ENCODE measurements at places on chromosomes 3 and 15.

DNA sequence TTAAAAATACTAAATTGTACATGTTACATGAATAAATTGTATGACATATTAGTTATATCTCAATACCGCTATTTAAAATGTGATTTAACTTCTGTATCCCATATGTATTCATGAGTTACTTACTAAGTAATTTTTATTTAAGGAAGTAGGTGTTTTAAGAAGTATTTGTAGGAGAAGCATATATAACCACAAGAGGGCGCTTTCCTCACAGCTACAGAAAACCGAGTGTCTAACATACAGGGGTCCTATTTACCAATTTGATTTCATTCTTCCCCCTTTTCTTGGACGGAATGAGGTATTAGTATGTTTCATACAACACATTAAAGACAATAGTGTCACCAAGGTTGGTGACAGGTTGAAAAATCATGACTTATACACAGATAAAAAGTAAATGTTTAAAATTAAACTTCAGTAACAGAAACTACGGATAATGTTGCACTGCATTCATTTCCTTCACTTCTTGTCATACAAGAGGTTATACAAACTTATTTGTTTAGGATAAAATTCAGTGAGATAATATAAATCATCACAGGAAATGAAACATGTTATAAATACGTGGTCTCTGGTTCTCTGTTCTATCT is 253.6 kb downstream of the MAGI1 start:
- no peak for DNase-seq
- no peaks in the 10 kb centered on the region for H3K27me3 ChIP-seq
- no peak overlapping the region for H3K4me3 ChIP-seq
- H3K36me3 ChIP-seq = no peaks in the 10 kb centered on the region
- H3K4me1 ChIP-seq = no peaks in the 10 kb centered on the region

DNA sequence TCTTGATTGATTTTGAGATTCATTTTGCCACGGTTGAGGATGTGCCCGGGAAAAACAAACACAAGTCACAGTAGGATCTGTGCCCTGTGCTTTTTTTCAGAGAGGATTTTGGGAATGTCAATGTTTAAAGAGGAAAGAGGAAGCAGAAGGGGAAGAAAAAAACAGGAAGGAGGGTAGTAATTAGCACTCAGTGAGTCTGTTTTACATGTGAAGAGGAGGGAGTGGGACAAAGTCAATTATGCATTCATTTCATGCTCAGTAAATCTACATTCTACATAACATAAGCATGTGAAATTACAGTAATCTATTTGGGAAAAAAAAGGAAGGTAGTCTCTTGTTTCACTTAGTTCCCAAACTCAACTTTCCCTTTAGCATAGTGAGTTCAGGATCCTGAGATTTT is 18.3 kb upstream of the CD200 start:
- no peak overlapping the region for H3K4me3 ChIP-seq
- H3K36me3 ChIP-seq = peaks cover 13% of the 10 kb centered on the region
- no peak overlapping the region for H3K27ac ChIP-seq

DNA sequence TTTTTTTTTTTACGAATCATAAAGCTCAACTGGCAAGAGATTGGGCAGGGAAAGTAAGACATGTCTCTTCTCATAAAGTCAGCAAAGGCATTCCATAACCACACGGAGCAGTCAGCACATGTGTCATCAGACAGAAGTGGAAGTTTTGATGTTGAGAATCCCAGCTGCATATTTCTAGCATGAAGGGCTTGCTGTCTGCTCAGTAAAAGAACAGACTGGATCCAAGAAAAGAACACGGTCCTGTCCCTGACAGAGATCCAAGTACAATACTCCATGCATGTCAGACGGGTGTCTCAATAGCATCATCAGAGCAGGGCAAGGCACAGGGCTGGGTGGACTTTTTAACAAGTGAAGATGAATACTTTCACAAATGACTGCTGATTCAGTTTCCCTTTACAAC is 38.2 kb downstream of the ABI3BP start:
- no peak overlapping the region for H3K4me3 ChIP-seq
- no peaks in the 10 kb centered on the region for H3K27me3 ChIP-seq
- H3K4me1 ChIP-seq = no peaks in the 10 kb centered on the region
- DNase-seq = no peak
- H3K27ac ChIP-seq = no peak overlapping the region

- H3K27ac ChIP-seq = no peak overlapping the region
- no peaks in the 10 kb centered on the region for H3K4me1 ChIP-seq
- H3K4me3 ChIP-seq = no peak overlapping the region
- no peak for DNase-seq
- no peaks in the 10 kb centered on the region for H3K36me3 ChIP-seq
Observed at GRCh38 chr3:63353383-63353782, 75.3 kb downstream of the SYNPR start.

- no peak for DNase-seq
- H3K4me1 ChIP-seq = peaks cover 28% of the 10 kb centered on the region
- H3K27ac ChIP-seq = peak overlapping the region; percentile 82
- no peaks in the 10 kb centered on the region for H3K36me3 ChIP-seq
Observed at GRCh38 chr3:72100080-72100511, 315.1 kb upstream of the PROK2 start.

DNA sequence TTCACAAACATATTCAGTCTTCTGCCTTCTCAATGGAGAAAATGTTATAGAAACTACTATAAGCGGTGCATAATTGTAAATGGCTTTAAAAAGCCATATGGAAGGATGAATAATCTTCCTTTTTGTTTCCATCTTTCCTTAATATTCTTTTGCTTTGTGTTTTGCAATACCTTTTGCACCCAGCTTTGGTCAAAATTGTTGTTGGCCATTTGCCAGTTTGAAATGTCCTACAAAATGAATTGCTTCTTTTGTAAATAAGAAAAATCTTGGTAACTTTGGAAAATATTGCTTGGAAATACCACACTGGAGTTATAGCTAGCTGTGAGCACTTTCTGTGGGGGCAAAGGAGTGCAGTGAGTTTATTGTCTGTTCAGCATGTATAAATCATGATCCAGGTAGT is 93.5 kb upstream of the NR2F2 start:
- no peak overlapping the region for H3K4me3 ChIP-seq
- no peak for DNase-seq
- H3K27me3 ChIP-seq = no peaks in the 10 kb centered on the region
- H3K4me1 ChIP-seq = no peaks in the 10 kb centered on the region
- H3K36me3 ChIP-seq = no peaks in the 10 kb centered on the region

- H3K36me3 ChIP-seq = peaks cover 51% of the 10 kb centered on the region
- H3K4me3 ChIP-seq = peak overlapping the region; percentile 42
Observed at GRCh38 chr3:152457500-152458375, 189.0 kb downstream of the MBNL1 start.

GRCh38 chr3:185200639-185201038 is 47.8 kb upstream of the C3orf70 start:
- H3K4me3 ChIP-seq = no peak overlapping the region
- H3K36me3 ChIP-seq = no peaks in the 10 kb centered on the region
- no peaks in the 10 kb centered on the region for H3K27me3 ChIP-seq
- no peak for DNase-seq

DNA sequence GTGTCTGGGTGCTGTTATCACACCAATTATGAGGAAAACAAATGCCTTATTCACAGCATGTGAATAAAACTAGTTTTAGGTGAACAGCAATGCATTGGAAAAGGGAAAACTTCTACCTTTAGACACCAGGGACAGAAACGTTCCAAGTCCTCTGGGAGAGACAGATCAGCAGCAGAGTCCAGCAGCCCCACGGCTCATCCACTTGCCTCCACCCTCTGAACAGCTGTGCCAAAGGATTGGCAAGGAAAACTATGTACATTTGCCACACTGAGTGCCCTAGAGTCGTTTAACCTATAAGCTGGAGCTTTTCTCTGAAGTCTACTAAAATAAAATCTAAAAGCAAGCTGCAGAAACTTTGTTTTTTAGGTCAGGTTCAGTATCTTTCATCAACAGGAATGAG is 107.7 kb upstream of the EIF1B start:
- no peaks in the 10 kb centered on the region for H3K36me3 ChIP-seq
- no peak overlapping the region for H3K4me3 ChIP-seq
- H3K4me1 ChIP-seq = no peaks in the 10 kb centered on the region
- no peak overlapping the region for H3K27ac ChIP-seq
- no peak for DNase-seq

- no peak overlapping the region for H3K27ac ChIP-seq
- peaks cover 2% of the 10 kb centered on the region for H3K36me3 ChIP-seq
- no peak overlapping the region for H3K4me3 ChIP-seq
- DNase-seq = no peak
Observed at GRCh38 chr3:16439163-16439847, 74.2 kb downstream of the RFTN1 start.

- H3K27me3 ChIP-seq = no peaks in the 10 kb centered on the region
- DNase-seq = no peak
- no peak overlapping the region for H3K27ac ChIP-seq
- H3K36me3 ChIP-seq = peaks cover 31% of the 10 kb centered on the region
- H3K4me1 ChIP-seq = peaks cover 25% of the 10 kb centered on the region
Observed at GRCh38 chr15:49187549-49188245, 17.6 kb downstream of the GALK2 start.

DNA sequence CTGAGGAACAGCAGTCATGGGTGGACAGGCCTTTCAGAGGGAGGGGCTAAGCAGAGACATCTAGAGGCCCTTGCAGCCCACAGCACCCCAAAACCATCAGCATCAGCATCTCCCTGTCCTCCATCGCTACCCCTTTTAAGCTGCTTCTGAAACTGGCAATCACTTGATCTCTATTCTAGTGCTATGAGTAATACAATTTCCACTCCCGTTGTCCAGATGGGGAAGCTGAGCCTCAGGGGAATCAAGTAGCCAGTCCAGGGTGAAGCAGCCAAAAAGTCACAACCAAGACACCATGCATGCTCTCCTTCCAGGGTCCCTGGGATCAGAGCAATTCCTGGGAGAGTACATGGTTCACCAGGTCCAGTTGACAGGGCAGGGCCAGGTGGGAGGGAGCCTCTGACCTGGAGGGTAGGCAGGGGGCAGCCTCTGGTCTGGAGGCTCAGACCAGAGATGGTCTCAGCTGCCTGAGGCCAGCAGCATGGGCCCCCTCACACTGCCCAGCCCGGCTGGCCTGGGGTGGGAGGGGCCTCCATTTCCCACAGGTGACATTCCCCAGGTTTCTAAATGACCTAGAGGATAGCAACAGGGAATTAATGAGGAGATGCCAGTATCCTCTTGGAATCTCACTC is 30.0 kb downstream of the KLHL25 start:
- H3K27ac ChIP-seq = no peak overlapping the region
- no peaks in the 10 kb centered on the region for H3K36me3 ChIP-seq
- no peaks in the 10 kb centered on the region for H3K4me1 ChIP-seq
- DNase-seq = no peak
- no peak overlapping the region for H3K4me3 ChIP-seq

DNA sequence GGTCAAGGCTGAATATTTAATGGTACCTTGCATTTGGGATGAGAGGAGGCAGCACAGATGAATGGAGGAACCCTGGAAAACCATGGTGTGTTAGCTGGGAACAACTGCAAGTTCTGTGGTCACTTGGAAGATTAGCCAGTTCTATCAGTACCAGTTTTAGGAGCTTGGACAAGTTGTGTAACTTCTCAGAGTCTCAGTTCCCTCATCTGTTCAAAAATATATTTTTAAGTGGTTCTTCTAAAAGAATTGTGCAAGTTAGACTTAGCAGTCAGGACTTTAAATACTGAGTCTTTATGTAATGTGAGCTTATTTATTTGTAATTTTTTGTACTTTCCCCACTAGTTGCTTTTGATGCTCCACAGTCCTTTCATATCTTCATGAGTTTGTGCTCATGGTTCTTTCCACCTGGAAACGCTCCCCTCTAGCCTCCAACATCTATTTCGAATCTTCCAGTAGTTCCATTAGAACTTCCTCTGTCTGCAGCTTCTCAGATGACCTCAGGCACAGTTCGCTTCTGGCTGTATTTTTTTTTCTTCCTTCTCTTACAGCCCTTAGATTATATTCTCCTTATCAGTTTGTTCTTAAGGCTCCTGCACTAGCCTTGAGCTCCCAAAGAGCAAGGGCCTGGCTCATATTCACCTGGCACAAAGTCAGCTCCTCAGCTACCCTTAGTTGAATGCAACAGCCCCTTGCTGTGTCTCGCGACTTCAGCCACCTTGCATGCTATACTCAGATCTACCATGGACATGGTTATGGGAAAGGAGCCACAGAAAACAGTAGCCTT is 27.1 kb downstream of the ITPR1 start:
- H3K4me3 ChIP-seq = no peak overlapping the region
- DNase-seq = no peak
- peaks cover 20% of the 10 kb centered on the region for H3K36me3 ChIP-seq
- peak overlapping the region; percentile 70 for H3K27ac ChIP-seq
- H3K4me1 ChIP-seq = peaks cover 25% of the 10 kb centered on the region

DNA sequence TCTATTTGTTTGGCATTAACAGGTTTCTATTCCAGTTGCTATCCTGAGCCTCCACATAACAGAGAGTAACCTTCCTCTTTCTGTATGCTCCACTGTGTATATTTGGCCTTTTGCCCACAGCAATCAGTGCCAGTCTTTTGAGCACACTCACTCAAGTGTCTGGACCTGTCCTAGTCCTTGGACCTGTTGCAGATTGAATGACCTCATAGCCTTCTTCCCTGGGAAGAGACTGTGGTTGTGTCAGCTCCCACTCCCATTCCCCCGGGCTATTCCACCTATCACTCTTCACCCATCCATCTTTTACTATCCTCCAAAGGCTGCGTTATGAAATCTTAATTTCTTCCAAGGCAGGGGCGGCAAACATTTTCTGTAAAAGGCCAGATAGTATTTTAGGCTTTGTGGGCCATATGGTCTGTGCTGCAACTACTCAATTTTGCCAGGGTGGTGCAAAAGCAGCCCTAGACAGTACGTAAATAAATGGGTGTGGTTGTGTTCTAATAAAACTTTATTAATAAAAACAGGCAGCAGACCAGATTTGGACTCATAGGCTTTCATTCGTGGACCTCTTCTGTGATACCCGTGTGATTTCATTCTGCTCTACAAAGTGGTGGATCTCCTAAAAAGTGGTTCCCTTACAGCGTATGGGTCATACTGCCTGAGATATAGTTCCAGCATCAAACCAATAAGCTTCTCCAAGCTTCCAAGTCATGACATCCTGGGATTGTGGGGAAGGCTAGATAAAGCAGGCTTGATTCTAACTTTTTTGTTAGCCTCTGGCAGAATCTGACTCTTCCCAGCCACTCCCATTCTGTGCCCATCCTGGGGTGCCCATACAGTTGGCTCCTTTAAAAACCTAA is 57.4 kb downstream of the CDAN1 start:
- peak overlapping the region; percentile 13 for H3K27ac ChIP-seq
- H3K4me1 ChIP-seq = peaks cover 18% of the 10 kb centered on the region
- H3K36me3 ChIP-seq = peaks cover 25% of the 10 kb centered on the region
- H3K4me3 ChIP-seq = no peak overlapping the region
- DNase-seq = no peak
- no peaks in the 10 kb centered on the region for H3K27me3 ChIP-seq

DNA sequence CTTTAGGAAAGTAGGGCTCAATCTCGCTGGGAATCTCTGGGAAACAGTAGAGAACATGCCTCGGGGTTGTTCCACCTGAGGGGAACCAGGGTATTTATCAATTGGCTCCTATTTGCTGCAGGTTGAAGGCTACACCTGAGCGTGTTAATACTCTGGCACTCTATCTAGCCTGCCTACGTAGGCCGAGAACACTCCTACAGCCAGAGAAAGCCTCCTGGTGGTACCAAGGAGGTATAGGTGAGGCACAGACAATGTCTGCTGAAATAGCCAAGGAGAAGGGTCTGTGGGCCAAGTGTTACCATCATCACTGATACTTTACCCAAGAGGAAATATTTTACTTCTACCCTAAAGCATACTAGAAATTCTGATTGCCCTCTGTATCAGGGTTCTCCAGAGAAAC is 341.0 kb upstream of the UBE2E2 start:
- no peaks in the 10 kb centered on the region for H3K27me3 ChIP-seq
- no peaks in the 10 kb centered on the region for H3K36me3 ChIP-seq
- H3K4me3 ChIP-seq = no peak overlapping the region
- no peak overlapping the region for H3K27ac ChIP-seq

GRCh38 chr3:50166620-50167019 is 11.5 kb downstream of the SEMA3F start:
- H3K27ac ChIP-seq = no peak overlapping the region
- H3K4me3 ChIP-seq = no peak overlapping the region
- peaks cover 3% of the 10 kb centered on the region for H3K27me3 ChIP-seq
- H3K36me3 ChIP-seq = no peaks in the 10 kb centered on the region
- DNase-seq = no peak
